ENCODE measurements at places on chromosomes 1 and 21. TPM values are rescaled to one million over a fixed set of nuclear protein-coding genes. Genes with fewer than 3 reads are reported as not detected.
A peak's percentile ranks its signal among the peaks of the same experiment; 100 is the strongest.

Gene LRRC3
- 1.1 TPM for total RNA-seq

Gene ENAH
- 0.54 TPM for total RNA-seq

Gene C1orf53
- not detected for total RNA-seq

Gene WNT2B
- under 0.01 TPM for total RNA-seq

Gene DIP2A
- total RNA-seq: 61.7 TPM

Gene RAD54L
- total RNA-seq: 3.0 TPM

Gene WDR64
- not detected for total RNA-seq

Gene AGMAT
- total RNA-seq: 1.1 TPM

Gene RSPO1
- total RNA-seq: not detected

DNA sequence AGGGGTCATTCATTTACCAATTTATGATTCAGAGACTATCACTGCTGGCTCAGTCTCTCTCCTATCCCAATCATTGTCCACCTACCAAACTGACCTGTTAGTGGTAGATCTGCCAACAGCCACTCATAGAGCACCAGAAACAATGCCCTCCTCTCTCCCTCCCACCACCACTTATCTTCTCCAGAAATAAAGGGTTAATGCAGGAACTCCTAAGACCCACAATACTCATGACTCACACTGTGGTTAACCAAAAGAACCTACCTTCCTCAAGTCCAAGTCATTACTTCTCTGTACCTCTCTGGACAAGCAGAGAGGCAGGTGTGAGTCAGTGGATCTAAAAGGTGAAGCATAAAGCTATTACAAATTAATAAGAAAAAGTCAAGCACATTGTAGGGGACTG lies 40.9 kb upstream of the CAMK1G start:
- no peak for DNase-seq

DNA sequence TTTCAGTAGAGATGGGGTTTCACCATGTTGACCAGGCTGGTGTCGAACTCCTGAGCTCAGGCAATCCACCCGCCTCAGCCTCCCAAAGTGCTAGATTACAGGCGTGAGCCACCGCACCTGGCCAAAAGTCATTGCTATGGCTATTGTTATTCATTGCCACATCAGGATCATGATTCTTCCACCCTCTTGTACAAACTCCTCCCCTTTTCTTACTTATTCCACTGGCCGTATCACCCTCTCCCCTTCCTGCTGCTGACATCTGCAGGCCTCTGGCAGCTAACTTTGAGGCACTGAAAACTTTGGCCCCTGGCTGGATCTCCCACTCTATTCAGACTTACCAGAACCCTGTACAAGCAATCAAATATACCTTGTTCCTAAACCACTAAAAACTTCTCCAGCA lies 10.9 kb downstream of the TMEM53 start:
- DNase-seq: no peak

GRCh38 chr1:118459871-118460270 lies 274.8 kb upstream of the SPAG17 start:
- no peak for DNase-seq

GRCh38 chr1:36268981-36269380 lies 37.2 kb upstream of the SH3D21 start:
- no peak for DNase-seq

- DNase-seq: no peak
Observed at GRCh38 chr1:178718520-178718919, 6.5 kb upstream of the RALGPS2 start.

DNA sequence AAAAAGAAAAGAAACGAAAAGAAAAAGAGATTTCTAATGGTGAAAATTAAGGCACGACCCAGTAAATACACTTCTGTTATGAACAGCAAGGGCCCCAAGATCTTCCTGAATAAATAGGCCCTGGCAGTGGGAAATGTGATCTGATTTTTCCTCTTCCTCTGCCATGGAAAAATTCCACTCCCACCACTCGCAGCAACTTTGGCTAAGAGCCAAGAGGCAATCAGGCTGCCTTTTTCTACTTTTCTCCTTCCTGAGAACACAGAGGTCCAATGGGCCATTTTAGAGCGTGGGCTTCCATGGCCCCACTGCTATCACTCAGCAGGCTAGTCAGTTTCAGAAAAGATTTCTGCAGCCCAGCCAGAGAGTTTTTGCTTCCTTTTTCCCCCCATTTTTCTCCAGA lies 33.7 kb upstream of the AK4 start:
- DNase-seq: no peak

GRCh38 chr1:234957330-234958065 lies 171.1 kb downstream of the TOMM20 start:
- no peak for DNase-seq

- DNase-seq: no peak
Observed at GRCh38 chr21:17393413-17393812, 119.4 kb upstream of the CXADR start.

DNA sequence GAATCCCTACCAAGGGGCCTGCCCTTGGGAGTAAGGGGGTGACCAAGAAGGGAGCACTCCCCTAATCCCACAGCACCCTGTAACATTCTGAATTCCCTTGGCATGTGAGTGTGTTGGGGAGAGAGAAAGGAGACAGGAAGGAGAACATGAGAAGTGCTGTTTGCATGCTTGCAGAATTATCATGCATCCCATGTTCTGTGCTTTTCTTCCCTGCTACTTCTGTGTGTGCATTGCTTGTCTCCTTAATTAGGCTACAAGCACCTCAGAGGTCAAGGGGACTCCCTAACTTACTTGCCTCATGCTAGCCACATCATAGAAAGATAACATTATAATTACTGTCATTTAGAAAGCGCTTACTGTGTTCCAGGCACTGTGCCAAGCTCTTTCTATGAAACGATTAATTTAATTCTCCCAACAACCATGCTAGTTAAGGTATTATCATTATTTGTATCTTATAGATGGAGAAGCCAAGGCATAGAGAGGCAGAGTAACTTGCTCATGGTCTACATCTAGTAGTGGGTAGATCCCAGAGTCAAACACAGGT lies 11.1 kb downstream of the NOS1AP start:
- no peak for DNase-seq

DNA sequence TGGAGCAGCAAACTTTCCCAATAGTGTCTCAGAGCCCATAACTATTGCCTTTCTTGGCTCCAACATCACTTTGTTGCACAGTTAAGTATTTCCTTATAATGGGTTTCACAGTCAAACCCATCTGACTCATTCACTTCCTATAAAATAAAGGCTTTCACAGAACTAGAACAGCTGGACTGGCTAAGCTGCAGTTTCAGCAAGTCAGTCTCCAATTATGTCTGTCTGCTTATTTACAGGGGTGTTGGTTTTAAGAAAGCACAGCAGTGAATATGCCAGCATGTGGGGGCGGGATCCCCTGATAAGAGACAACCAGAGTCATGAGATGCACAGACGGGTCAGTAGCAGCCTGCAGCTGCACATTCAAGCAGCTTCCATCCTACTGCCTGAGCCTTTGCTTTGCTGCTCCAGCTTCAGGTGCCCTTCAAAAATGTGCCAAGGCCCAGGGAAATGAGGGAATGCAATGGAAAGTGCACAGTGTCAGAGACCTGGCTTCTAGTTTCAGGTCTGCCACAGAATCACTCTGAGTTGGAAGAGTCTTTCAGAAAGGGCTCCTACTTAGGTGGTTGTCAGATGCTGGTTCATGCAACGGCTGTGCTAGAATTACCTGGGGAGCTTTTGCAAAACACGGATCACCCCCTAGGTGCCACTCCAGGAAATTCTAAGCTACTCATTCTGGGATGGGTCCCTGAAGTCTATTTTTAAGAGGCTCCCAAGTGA lies 24.8 kb downstream of the RNF19B start:
- no peak for DNase-seq

DNA sequence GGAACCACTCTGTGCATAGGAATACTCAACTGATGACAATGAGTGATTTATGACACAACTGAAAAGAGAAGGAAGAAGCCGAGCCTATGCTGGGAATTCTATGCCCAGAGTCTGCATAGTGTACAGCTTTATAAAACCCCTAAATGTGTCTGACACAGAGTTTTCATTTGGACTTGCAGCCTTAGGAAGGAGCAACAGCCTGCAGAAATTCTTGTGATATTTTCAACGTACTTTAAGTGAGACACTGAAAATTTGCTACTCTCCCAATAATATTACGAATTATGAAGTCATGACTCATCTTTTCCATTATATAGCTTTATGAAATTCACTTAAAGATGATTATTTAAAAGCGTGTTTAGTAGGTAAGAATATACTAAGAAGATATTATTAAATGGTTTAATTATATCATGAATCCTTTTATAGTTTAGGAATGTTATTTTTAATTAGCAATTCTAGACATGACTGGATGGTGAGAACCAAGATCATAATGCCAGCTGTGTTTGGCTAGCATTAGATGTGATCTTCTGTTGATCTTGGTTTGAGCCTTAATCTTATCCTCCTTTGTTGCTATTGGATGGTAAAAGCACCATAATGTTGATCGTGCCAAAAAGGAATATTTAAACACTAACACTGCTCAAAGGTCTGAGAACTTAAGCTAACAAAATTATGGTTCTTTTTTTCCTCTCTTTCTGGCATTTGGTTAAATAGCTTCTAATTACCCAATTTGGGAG lies 785.1 kb upstream of the ADGRL4 start:
- DNase-seq: no peak

GRCh38 chr1:229191066-229191674 lies 79.7 kb upstream of the RAB4A start:
- no peak for DNase-seq

GRCh38 chr1:29358183-29358582 lies 121.9 kb downstream of the PTPRU start:
- DNase-seq: no peak

GRCh38 chr1:80472145-80472544 lies 1328.6 kb upstream of the ADGRL2 start:
- no peak for DNase-seq

DNA sequence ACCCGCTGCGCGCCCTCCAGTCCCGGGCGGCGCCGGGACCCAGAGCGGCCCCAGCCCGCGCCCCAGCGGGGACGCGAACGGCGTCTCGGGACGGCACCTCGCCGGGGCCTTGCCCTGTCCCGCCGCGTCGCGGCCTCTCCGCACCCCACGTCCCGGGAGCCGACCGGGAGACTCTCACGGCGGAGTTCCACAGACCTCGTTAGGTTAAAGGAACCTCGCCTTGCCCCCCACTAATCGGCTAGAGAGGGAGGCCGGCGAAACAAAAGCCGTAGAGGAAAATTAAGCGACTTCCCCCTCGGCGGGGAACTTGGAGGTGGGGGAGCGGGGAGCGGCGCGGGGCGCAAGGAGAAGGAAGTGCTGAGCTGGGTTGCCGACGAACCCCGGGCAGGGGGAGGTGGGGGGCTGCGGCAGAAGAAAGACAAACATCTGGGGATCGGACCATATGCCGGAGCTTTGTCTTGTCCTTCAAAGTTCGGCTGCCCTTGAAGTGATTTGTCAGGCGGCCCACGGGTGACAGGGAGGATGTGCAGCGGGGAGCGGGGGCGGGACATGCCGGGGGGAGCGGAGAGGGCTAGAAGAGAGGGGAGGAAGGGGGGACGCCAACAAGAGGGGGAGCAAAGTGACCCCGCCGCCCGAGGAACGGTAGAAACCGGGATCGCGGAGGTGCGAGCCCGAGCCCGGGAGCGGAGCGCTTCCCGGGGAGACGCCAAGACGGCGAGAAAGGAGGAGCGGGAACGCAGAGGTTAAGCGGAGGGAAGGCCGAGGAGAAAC lies 120.0 kb upstream of the RRP15 start:
- peak; percentile 31 for DNase-seq
